Sigmoid colon (tissue), 7 donors: ENCODE measurements at places on chromosomes 16 and 17.

GRCh38 chr17:50273654-50274040 lies 619 bp upstream of the TMEM92 start:
- DNase-seq = no peak

GRCh38 chr17:9148905-9149525 lies 127.7 kb downstream of the NTN1 start:
- DNase-seq = no peak

- DNase-seq = no peak
Observed at GRCh38 chr16:85330694-85331188, 218.5 kb upstream of the CIBAR2 start.

DNA sequence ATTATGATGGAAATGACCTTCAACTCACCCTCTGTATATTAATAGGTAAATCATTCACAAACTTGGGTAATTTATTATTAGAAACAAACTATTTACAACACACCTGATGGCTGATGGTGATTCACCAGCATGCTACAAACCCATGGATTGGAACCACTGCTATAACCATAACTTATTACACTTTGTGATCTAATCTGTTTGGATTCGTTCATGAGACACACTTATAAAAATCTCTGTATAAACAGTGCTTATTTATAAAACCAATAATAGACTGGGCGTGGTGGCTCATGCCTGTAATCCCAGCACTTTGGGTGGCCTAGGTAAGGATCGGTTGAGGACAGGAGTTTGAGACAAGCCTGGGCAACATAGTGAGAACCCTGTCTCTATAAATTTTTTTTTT lies 16.0 kb downstream of the SMIM36 start:
- no peak for DNase-seq

DNA sequence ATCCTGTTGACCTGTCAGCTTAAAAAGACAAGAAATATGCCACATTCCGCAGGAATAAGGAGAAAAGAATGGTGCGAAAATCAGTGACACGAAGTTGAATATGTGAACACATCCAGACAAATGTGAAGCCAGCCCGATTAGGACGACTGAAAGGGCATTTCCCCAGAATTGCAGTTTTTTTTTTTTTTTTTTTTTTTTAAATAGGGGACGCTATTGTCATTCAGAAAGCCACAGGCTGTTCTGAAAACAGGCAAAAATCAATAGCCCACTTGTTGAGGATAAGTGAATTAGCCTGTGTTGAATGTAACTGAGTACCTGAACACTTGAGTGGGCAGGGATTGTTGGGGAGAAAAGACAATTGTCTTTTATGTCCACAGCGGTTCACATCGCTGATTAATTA lies 507.1 kb downstream of the WWOX start:
- DNase-seq = no peak

GRCh38 chr16:78504401-78504851 lies 405.0 kb downstream of the WWOX start:
- DNase-seq = peak; percentile 84

DNA sequence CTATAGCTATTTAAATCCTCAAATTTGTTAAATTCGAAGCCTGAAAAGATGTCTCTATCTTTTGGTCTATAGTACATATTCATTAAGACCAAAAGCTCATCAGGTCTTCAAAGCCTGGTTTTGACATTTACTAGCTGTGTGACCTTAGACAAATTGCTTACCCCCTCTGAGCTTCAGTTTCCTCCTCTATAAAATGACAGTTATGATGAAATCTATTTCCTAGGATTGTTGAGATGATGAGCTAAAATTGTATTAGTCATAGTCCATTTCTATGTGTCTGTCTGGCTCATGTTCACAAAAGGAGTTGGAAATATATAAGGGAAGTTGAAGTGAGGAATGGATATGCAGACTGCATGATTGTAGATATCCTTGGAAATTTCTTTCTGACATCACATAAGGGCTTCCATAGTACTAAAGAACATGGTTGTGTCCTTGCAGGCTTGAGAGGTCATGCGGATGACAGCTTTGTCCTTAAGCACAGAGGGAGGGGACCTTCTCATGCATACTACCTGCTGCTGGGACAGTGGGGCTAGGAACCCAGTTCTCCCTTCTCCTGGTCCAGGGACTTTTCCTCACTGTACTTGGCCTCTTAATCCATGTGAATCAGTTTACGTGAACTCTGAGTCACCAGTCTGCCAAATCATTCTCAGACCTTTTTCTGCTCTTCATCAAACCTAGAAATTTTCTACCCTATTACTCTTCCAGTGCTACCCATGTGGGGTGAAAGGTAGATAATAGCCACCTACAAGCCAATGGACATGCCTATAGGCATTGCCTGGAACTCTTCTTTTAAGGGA lies 487.5 kb upstream of the SALL1 start:
- no peak for DNase-seq

DNA sequence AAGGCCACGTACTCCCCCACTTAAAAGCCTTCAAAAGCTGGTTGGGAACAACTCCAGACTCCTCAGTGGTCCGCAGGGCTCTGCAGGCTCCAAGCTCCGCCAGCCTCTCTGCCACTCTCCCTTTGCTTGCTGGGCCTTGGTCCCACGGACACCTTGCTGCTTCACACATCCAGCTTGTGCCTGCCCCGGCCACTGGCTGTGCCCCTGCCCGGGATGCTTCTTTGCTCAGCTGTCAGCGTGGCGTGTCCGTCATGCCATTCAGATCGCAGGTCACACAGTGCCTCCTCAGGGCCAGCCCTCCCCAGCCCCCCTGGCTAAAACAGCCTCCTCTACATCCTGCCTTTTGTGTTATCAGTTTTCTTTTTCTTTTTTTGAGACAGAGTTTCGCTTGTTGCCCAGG lies 11.8 kb downstream of the ASPHD1 start:
- no peak for DNase-seq

DNA sequence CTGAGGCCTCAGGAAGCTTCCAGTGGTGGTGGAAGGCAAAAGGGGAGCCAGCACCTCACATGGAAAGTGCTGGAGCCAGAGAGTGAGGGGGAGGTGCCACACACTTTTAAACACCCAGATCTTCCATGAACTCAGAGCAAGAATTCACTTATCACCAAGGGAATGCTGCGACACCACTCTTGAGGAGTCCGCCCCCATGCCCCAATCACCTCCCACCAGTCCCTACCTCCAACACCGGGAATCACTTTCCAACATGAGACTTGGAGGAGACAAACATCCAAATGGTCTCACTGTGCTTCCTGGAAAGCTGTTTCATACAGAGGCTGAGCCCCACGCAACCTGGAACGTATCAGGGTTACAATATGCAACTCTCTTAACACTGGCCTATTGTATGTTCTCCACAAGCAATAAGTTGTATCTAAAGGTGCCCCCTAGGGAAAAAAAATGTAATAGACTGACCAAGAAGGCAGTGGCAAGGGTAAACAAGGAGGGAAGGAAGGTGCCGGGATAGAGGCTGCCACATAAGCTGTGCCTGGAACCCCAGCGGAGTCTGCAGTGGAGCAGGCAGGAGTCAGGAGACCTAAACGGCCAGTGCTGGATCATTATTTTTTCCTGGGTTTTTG lies 106.7 kb upstream of the FOXF1 start:
- DNase-seq = no peak

- no peak for DNase-seq
Observed at GRCh38 chr16:6375465-6376075, 957.1 kb upstream of the RBFOX1 start.

- no peak for DNase-seq
Observed at GRCh38 chr17:32873114-32873513, 3.8 kb downstream of the MYO1D start.

DNA sequence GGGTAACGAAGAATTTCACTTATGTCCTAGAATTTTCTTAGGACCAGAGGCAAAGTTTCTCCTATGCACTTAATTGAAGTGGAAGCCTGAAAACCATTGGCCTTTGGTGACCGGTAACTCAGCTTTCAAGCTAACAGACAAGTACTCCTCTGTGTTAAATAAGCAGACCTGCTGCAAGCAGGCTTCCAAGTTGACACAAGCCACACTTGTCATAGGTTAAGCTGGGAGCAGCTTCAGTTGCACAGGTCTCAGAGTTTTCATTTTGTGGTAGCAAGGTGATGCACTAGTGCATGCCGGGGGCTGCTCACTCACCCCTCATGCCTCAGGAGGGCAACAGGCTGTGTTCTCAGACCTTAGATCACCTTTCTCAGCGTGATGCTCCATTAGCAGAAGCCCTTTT lies 399.9 kb downstream of the UTP18 start:
- DNase-seq = no peak

GRCh38 chr16:49899991-49900695 lies 44.2 kb upstream of the ZNF423 start:
- no peak for DNase-seq

DNA sequence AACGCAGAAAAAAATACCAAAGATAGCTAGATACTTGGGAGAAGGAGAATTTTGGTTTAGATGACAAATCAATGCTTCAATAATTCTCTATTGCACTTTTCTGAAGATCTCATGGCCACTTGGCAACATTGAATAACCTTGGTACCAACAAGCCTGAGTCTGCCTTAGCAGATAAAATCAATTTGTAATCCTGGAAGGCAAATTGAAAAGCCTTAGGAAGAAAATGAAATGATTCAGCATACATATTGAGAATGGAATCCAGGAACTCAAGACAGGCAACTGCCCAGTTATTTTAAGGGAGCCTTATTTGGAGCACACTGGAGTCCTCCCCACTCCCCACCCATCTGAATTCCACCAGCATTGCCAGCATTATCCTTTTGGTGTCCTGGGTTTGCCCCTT lies 109.3 kb upstream of the SOX9 start:
- DNase-seq = no peak
